ENCODE measurements at places on chromosomes 11 and 22.

DNA sequence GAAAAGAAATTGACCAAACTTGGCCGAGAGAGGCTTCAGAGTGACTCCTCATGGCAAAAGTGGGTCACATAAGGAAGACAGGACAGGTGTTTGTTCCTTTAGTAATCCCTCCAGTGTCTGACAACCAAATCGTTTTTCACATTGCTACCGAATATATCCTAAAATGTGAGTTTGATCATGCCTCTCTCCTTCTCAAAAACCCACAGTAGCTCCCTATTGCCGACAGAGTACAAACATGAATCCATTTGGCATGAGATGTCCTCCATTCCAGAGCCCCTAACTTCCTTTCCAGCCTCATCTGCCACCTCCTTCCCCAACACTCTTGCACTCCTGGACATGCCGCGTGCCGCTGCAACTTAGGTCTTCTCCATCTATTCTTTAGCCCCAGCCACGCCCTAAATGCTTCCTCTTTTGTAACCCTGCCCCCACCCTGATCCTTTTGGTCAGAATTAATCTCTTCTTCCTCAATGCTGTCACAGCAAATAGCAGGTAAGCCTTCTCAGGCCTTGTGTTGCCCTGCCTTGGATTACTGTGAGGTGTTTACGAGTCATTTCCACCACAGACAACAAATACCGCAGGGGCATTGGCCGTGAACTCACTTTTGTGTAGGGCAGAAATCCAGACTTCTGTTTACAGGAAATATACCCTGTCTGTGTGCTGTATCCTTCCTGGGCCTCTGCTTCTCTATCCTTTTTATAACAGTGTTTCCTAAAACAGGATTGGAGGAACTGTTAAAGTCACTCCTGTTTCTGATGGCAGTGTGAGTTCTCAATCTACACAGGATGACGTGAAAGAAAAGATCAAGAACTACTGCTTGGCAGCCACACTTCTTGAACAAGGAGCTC lies 66.0 kb upstream of the FTH1 start:
- DNase-seq, result no peak

DNA sequence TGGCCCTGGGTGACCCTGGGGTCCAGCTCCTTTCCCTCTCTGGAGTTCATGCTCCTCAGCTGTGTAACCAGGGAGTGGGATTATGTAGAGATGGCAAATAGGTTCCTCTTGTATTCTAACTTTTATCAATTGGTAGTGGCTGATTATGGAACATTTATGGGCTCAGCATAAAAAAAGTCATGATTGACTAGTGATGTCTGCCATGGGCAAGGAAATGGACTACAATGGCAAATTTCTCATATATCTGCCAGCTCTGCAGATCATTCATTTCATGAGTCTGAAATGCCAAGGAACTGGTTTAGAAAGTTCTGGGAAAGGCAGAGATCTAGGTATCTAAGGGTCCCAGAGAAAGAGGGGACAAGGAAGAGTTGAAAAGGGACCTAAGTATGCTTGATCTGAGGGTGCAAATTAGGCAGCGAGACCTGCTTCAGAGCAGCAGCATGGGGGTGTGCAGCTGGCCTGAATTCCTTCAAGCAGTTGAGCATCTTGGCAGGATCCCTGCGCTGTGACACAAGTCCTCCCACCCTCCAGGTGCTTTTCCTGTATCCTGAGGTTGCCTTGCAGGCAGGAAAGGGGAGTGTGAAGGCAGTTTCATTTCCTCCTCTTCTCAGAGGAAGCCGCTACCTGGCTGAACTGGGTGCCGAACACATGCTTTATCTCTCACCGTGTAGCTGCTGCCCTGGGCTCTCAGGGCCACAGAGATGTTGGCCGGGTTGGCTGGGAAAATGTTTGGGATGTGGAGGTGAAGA lies 10.4 kb downstream of the SLC15A3 start:
- DNase-seq, result no peak

- DNase-seq, result peak; percentile 86
Measured at GRCh38 chr11:126930091-126930841, 70.3 kb downstream of the KIRREL3 start.

GRCh38 chr11:16713594-16713993 lies 24.9 kb upstream of the C11orf58 start:
- no peak for DNase-seq
